ENCODE measurements at places on chromosomes 5 and 9. TPM values are rescaled to one million over a fixed set of nuclear protein-coding genes. Genes with fewer than 3 reads are reported as not detected.

The FOXD4 gene
- 0.37 TPM for total RNA-seq

The TMEM38B gene
- 16.0 TPM for total RNA-seq

The SPATA31C1 gene
- not detected for total RNA-seq

The FGF1 gene
- total RNA-seq: 0.13 TPM

The NUTM2G gene
- not detected for total RNA-seq

The AJM1 gene
- total RNA-seq: 4.0 TPM

The DRD1 gene
- 1.4 TPM for total RNA-seq

The PCDHGC4 gene
- total RNA-seq: not detected

The PLK2 gene
- 95.9 TPM for total RNA-seq

The IFNA21 gene
- total RNA-seq: not detected

The CDH9 gene
- total RNA-seq: not detected

The GRM6 gene
- not detected for total RNA-seq
